ENCODE measurements at places on chromosomes 12 and 14. TPM values are rescaled to one million over a fixed set of nuclear protein-coding genes. Genes with fewer than 3 reads are reported as not detected.

GRCh38 chr12:25254271-25254880, 3.6 kb upstream of the KRAS start:
- DNase-seq: no peak
- no peak overlapping the region for H3K4me3 ChIP-seq
- H3K36me3 ChIP-seq: no peaks in the 10 kb centered on the region
- H3K4me1 ChIP-seq: peaks cover 5% of the 10 kb centered on the region
- no peaks in the 10 kb centered on the region for H3K27me3 ChIP-seq

DNA sequence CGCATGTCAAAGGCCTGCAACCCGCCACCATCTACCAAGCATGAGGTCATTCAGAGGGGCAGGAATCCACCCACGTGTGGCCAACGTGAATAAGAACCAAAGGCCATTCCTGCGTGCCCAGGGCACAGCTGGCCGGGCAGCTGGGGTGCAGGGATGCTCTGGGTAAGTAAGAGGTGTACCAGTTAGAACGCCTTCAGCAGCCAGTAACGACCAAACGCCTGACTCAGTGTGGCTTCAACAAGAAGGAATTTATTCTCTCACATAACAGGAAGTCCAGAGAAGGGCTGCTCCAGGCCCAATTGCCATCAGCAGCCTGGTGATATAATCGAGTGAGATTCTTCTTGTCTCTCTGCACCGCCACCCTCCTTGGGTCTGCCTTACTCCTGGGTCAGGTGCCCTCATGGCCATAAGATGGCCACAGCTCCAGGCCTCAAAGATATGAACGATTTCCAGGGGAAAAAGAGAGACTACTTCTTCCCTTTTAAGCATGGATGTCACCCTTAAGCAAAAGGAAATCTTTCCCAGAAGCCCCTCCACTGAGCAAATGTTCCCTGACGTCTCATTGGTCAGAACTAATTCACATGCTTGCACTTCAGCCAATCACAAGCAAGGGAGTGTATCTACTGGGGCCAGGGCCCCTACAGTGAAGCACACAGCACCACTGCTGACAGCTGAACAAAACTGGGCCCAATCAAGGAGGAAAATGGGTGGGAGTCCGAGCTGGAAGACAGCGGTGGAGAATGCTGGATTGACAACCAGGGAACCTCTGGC, 7.3 kb downstream of the TTC7B start:
- no peaks in the 10 kb centered on the region for H3K36me3 ChIP-seq
- no peaks in the 10 kb centered on the region for H3K4me1 ChIP-seq
- no peak for DNase-seq
- H3K4me3 ChIP-seq: no peak overlapping the region
- H3K27ac ChIP-seq: no peak overlapping the region

GRCh38 chr12:93098077-93098476, 169.0 kb upstream of the EEA1 start:
- DNase-seq: peak; percentile 49
- H3K4me3 ChIP-seq: no peak overlapping the region
- no peaks in the 10 kb centered on the region for H3K36me3 ChIP-seq
- H3K4me1 ChIP-seq: no peaks in the 10 kb centered on the region
- no peaks in the 10 kb centered on the region for H3K27me3 ChIP-seq
- no peak overlapping the region for H3K27ac ChIP-seq

GRCh38 chr14:103819503-103820307, 27.7 kb downstream of the PPP1R13B start:
- no peak overlapping the region for H3K27ac ChIP-seq
- no peaks in the 10 kb centered on the region for H3K4me1 ChIP-seq
- no peak for DNase-seq

A2M gene
- 2.2 TPM for polyA plus RNA-seq

DNA sequence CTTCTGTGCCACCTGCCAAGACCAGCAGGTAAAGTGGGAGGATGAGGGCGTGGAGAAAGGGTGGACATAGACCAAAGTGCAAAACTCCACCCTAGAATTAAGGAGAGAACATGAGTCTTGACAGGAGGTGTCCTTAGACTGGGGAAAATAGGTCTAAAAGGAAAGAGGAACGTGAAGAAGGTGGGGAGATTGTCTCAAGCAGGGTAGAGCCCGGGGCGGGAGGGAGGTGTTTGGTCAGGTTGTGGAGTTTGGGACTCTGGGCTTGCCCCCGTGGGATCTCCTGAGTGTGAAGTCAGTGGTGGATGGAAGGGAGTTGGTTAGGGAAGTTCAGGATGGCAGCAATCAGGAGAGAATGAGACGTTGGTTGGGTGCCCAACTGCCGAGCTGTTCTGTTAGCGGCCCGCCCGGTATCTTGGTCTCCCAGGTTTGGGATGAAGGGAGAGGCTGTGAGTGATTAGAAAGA, 386 bp downstream of the DGKA start:
- H3K4me3 ChIP-seq: peak overlapping the region; percentile 98
- no peak for DNase-seq
- peaks cover 60% of the 10 kb centered on the region for H3K4me1 ChIP-seq
- H3K27me3 ChIP-seq: no peaks in the 10 kb centered on the region
- peak overlapping the region; percentile 75 for H3K27ac ChIP-seq

GRCh38 chr12:113727651-113728061, 238.5 kb downstream of the RBM19 start:
- no peaks in the 10 kb centered on the region for H3K27me3 ChIP-seq
- no peaks in the 10 kb centered on the region for H3K36me3 ChIP-seq
- DNase-seq: no peak
- H3K4me1 ChIP-seq: no peaks in the 10 kb centered on the region

WBP11 gene
- 70.2 TPM for polyA plus RNA-seq

CDCA3 gene
- polyA plus RNA-seq: 0.68 TPM

DNA sequence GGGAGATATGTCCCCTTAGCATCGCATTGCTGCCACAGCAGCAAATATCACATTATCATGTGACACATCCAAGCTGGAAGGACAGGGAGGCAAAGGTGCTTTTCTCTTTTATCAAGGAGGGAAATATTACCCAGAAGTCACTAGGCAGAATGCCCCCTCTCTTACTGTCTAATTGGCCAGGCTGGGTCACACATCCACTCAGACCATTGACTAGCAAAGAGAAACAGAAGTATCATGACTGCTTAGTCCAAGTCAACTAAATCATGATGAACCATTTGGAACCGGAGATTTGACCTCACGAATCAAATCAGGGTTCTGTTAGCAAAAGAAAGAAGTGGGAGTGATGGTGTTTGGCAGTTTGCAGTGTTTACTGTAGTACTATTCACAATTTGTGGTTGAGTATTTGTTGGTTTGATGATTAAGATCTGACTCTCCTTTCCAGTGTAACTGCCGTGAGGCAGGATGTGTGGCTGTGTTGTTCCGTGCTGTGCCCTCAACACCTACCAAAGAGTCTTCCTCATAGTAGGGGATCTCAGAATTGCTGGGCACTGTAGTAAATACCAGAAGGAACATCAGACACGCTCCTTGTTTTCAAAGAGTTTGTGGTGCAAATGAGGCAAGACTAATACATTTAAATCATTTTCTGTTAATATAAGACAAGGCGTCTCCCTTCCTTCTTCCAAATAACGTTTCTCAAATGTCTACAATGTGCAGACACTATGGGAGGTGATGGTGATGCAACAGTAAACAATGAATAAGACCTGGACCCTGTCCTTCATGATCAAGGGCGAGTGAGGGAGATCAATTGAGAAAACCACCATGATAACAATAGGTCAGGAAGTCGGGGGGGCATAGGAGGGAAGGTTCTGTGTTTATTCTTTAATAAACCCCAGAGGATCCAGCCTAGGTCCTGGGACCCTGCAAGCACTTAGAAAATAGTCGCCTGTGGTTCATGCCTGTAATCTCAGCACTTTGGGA, 194.4 kb upstream of the CRY1 start:
- no peaks in the 10 kb centered on the region for H3K27me3 ChIP-seq
- no peak for DNase-seq
- H3K4me1 ChIP-seq: no peaks in the 10 kb centered on the region
- H3K4me3 ChIP-seq: no peak overlapping the region
- no peak overlapping the region for H3K27ac ChIP-seq
- H3K36me3 ChIP-seq: no peaks in the 10 kb centered on the region

FAM161B gene
- 3.3 TPM for polyA plus RNA-seq

GRCh38 chr14:96274543-96274942, 18.5 kb downstream of the BDKRB1 start:
- H3K36me3 ChIP-seq: no peaks in the 10 kb centered on the region
- no peaks in the 10 kb centered on the region for H3K4me1 ChIP-seq
- no peak overlapping the region for H3K4me3 ChIP-seq
- no peaks in the 10 kb centered on the region for H3K27me3 ChIP-seq
- H3K27ac ChIP-seq: no peak overlapping the region
- DNase-seq: no peak

DNA sequence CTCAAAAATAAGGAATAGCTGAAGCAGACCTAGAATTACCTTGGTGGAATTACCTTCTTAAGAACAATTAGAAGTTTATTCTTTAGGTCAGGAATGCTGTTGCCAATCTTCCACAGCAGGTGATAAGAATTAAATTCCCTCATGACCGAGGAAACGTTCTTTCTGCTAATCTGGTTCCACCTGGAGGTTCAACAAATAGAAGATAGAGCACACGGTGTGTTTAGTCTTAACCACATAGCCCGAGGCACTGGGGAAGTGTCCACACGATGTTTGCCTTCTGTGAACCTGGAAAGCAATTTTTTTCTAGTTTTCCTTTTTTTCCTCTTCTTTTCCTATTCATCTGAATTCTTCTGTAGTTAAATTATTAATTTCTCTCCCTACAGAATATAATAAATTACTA, 906.9 kb downstream of the NRXN3 start:
- no peak for DNase-seq
- H3K4me3 ChIP-seq: no peak overlapping the region
- no peak overlapping the region for H3K27ac ChIP-seq
- no peaks in the 10 kb centered on the region for H3K36me3 ChIP-seq

DNA sequence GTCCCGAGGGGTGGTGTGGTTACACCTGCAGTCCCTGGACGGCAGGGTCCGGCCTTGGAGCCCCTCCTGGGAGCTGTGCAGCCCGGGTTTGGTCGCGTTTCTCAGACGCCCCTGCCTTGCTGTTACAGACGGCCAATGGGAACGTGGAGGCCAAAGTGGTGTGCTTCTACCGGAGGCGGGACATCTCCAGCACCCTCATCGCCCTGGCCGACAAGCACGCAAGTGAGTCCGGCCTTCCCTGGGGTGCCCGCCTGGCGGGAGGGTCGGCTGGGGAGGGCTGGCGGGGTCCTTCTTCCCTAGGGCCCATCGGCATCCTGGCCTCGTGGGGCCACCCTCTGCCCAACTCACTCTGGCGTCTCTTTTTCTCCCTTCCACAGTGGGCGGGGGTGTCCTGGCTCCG, 25.7 kb downstream of the MTA1 start:
- H3K36me3 ChIP-seq: no peaks in the 10 kb centered on the region
- no peak for DNase-seq
- H3K4me3 ChIP-seq: no peak overlapping the region
- no peaks in the 10 kb centered on the region for H3K4me1 ChIP-seq

- peaks cover 17% of the 10 kb centered on the region for H3K36me3 ChIP-seq
- peak overlapping the region; percentile 96 for H3K27ac ChIP-seq
- H3K4me1 ChIP-seq: peaks cover 43% of the 10 kb centered on the region
- H3K4me3 ChIP-seq: peak overlapping the region; percentile 83
These were observed 946 bp downstream of the DDX24 start for GRCh38 chr14:94079891-94080620.

DHH gene
- not detected for polyA plus RNA-seq

DNA sequence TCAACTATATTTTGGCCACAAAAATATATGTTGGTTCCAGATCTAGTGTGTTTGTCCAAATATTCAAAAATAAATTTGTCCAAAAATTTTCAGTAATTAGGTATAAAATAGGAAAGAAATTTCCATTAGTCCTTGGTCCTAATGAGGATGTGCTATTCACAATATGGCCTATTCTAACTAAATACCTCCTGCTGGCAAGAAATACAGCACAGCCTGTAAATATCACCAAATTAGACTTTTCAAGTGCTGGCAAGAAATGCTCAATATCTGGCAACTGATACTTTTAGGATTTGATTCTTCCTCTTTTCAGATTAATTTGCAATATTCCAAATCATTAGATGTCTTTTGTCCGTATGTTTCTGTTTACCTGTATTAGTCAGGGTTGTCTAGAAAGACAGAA, 1446.2 kb downstream of the LRFN5 start:
- H3K4me1 ChIP-seq: no peaks in the 10 kb centered on the region
- H3K36me3 ChIP-seq: no peaks in the 10 kb centered on the region
- no peak overlapping the region for H3K4me3 ChIP-seq
- no peaks in the 10 kb centered on the region for H3K27me3 ChIP-seq
- no peak overlapping the region for H3K27ac ChIP-seq

- H3K36me3 ChIP-seq: no peaks in the 10 kb centered on the region
- peak overlapping the region; percentile 85 for H3K4me3 ChIP-seq
- no peak for DNase-seq
- H3K27ac ChIP-seq: peak overlapping the region; percentile 88
These were observed 1.4 kb downstream of the RIOX1 start for GRCh38 chr14:73492043-73492552.

DNA sequence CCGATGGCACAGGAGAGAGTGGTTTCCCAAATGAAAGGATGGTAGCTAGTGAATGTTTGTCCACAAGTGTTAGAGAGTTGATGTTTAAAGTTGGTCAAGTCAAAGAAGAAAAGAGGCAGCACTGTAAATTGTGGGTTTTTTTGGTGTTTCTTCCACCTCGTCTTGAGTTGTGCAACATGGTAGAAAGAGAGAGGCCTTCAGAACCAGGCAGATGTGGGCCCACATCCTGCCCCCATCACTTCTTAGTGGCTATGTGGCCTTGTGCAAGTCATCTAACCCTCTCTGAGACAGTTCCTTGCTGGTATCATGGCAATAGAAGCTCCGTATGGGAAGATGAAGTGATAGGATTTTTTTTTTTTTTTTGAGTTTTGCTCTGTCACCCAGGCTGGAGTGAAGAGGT, 60.8 kb downstream of the NDUFA12 start:
- peaks cover 28% of the 10 kb centered on the region for H3K4me1 ChIP-seq
- H3K36me3 ChIP-seq: no peaks in the 10 kb centered on the region
- H3K4me3 ChIP-seq: no peak overlapping the region
- no peak for DNase-seq
- H3K27me3 ChIP-seq: no peaks in the 10 kb centered on the region

DNA sequence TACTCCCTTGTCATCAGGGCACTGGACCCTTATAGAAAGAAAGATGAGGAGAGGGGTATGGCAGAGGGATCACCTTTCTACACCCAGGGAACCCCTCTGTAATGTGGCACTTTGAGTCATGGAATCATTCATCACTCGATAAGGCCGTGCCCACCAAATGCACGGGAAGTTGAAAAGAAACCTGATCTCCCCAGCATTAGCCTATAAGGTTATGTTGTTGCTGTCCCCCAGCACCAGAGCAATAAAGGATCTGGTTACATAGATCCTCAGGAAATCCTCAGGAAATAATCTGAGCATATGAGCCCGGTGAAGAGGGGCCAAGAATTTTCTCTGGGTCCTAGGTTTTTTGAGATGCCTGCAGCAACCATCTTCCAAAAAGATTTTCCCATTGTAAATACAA, 148.8 kb upstream of the CRY1 start:
- H3K27ac ChIP-seq: no peak overlapping the region
- H3K27me3 ChIP-seq: no peaks in the 10 kb centered on the region
- no peaks in the 10 kb centered on the region for H3K36me3 ChIP-seq
- H3K4me1 ChIP-seq: no peaks in the 10 kb centered on the region
- DNase-seq: no peak
- no peak overlapping the region for H3K4me3 ChIP-seq

- H3K4me3 ChIP-seq: no peak overlapping the region
- no peak for DNase-seq
- H3K27me3 ChIP-seq: no peaks in the 10 kb centered on the region
These were observed 848 bp upstream of the CPNE6 start for GRCh38 chr14:24070285-24071143.

GRCh38 chr14:95769976-95770375, 56.1 kb upstream of the TCL1A start:
- no peaks in the 10 kb centered on the region for H3K36me3 ChIP-seq
- H3K27me3 ChIP-seq: no peaks in the 10 kb centered on the region
- no peak overlapping the region for H3K27ac ChIP-seq
- no peak overlapping the region for H3K4me3 ChIP-seq
- no peak for DNase-seq

CLEC4C gene
- polyA plus RNA-seq: not detected

C12orf50 gene
- not detected for polyA plus RNA-seq
